Activated CD8-positive, alpha-beta T cell treated with anti-CD3 and anti-CD28 coated beads, Interleukin-2, amount 10 ng/mL, durations not matched to agents 7 days and 5 days (primary cell): ENCODE measurements at places on chromosomes 5 and 9. TPM values are rescaled to one million over a fixed set of nuclear protein-coding genes. Genes with fewer than 3 reads are reported as not detected.

DNA sequence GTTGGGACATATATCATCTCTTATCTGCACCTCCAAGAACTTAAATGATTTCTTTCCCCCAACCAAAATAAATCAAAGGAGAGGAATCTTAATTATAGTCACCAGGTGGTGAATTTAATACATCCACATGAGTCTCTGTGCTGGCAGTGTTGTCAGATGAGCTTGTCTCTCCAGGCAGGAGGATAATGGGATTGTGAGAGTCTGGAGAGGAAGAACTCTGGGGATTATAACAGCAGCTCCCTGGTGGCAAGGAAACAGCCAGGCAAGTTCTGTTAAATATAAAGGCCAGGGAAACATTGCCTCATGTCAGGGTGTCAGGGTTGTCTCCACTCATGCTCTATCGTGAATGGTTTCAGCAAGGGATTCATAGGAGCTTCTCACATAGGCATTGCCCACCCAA is 80.8 kb downstream of the TLR4 start:
- no peak for DNase-seq
- peaks cover 9% of the 10 kb centered on the region for H3K4me1 ChIP-seq

Gene CNTNAP3B
- not detected for total RNA-seq

Gene AHRR
- total RNA-seq: 57.2 TPM

DNA sequence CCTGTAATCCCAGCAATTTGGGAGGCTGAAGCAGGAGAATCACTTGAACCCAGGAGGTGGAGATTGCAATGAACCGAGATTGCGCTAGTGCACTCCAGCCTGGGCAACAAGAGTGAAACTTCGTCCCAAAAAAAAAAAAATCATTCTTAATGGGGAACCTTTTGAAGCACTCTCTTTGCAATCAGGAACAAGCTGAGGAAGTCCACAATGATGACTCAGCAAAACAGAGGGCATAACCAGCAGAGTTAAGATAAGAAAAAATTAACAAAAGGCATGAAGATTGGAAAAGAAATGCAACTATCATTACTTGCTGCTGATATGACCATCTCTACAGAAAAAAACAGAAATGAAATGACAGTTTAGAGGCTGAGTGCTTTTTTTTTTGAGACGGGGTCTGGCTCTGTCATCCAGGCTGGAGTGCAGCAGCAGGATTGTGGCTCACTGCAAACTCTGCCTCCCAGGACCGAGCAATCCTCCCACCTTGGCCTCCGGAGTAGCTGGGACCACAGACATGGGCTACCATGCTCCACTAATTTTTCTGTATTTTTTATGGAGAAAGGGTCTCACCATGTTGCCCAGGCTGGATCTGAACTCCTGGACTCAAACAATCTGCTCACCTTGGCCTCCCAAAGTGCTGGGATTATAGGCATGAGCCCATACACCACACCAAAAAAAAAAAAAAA is 88.0 kb downstream of the FNBP1 start:
- H3K4me3 ChIP-seq: no peak overlapping the region
- peak overlapping the region; percentile 43 for H3K27ac ChIP-seq
- peaks cover 46% of the 10 kb centered on the region for H3K4me1 ChIP-seq
- no peaks in the 10 kb centered on the region for H3K27me3 ChIP-seq
- H3K36me3 ChIP-seq: peaks cover 68% of the 10 kb centered on the region

- peak; percentile 94 for DNase-seq
- no peaks in the 10 kb centered on the region for H3K27me3 ChIP-seq
- H3K4me3 ChIP-seq: peak overlapping the region; percentile 73
- H3K27ac ChIP-seq: peak overlapping the region; percentile 100
These were observed 7.0 kb upstream of the MGAT1 start for GRCh38 chr5:180809403-180810209.

Gene ZBED3
- 2.0 TPM for total RNA-seq

Gene PDE6A
- total RNA-seq: not detected

Gene NEURL1B
- total RNA-seq: 3.9 TPM

Gene TRAPPC13
- total RNA-seq: 21.9 TPM

Gene PCDHB7
- not detected for total RNA-seq
